ENCODE measurements at places on chromosomes 6 and 20.

GRCh38 chr6:83431545-83432155 lies 799 bp upstream of the ME1 start:
- no peaks in the 10 kb centered on the region for H3K4me1 ChIP-seq
- DNase-seq, result no peak
- H3K4me3 ChIP-seq, result no peak overlapping the region

GRCh38 chr6:169809386-169809785 lies 58.0 kb downstream of the ERMARD start:
- peaks cover 29% of the 10 kb centered on the region for H3K4me1 ChIP-seq
- no peaks in the 10 kb centered on the region for H3K36me3 ChIP-seq
- H3K4me3 ChIP-seq, result no peak overlapping the region
- H3K27ac ChIP-seq, result no peak overlapping the region
- H3K27me3 ChIP-seq, result no peaks in the 10 kb centered on the region

- H3K36me3 ChIP-seq, result no peaks in the 10 kb centered on the region
- no peak overlapping the region for H3K4me3 ChIP-seq
- DNase-seq, result no peak
- H3K27me3 ChIP-seq, result no peaks in the 10 kb centered on the region
Observed at GRCh38 chr6:108955329-108955949, 107.2 kb downstream of the ARMC2 start.

GRCh38 chr6:41036601-41037000 lies 2.4 kb downstream of the UNC5CL start:
- no peaks in the 10 kb centered on the region for H3K36me3 ChIP-seq
- no peaks in the 10 kb centered on the region for H3K27me3 ChIP-seq
- no peak for DNase-seq
- no peaks in the 10 kb centered on the region for H3K4me1 ChIP-seq
- no peak overlapping the region for H3K4me3 ChIP-seq
